Activated naive CD4-positive, alpha-beta T cell (primary cell): ENCODE measurements at places on chromosomes 11 and 22.

GRCh38 chr11:118842369-118842768, 41.3 kb upstream of the CXCR5 start:
- DNase-seq, result no peak

- no peak for DNase-seq
Observed at GRCh38 chr11:69320756-69321741, 27.1 kb downstream of the MYEOV start.

DNA sequence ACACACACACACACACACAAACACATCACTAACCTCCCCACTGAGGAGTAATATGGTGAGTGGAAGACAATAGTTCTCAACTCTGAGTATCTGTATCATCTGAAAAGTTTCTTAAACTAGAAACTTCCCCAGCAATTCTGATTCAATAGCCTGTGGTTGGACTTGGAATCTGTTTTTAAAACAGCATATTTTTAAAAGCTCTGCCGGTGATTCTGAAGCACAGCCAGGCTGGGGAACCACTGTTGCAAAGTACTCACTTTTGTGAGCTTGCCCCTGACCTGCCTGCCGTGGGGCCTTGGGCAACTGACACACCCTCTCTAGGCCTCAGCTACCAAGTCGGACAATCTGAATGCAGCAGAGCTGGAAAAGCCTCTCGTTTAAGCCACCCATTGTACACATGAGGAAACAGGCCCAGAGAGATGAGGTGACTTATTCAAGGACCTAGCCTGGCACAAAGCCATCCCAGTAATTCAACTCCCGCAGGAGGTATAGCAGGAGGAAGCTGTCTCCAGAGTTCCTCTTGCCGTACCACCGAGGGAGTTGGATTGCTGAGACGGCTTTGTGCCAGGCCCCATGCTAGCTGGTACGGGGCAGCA, 8.9 kb downstream of the SLC15A3 start:
- DNase-seq, result no peak

DNA sequence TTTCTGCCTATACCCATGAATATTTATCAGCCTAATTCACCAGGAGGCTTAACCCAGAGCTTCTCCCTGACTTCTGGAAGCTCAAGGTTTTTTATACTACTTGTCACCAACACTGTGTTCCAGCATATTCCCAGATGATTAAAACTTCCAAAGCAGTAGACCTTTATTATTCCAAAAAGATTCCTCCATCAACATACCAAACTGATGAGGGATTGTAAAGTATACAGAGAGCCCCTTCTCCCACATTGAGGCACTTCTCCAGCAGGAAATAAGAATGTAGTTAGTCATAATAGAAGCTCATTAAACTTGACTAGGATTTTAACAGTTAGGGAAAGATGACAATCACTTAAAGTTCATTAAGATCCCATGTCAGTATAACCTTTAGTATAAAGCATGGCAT, 51.4 kb upstream of the CEP126 start:
- no peak for DNase-seq

- no peak for DNase-seq
Observed at GRCh38 chr11:9210224-9210921, 54.8 kb downstream of the DENND5A start.

DNA sequence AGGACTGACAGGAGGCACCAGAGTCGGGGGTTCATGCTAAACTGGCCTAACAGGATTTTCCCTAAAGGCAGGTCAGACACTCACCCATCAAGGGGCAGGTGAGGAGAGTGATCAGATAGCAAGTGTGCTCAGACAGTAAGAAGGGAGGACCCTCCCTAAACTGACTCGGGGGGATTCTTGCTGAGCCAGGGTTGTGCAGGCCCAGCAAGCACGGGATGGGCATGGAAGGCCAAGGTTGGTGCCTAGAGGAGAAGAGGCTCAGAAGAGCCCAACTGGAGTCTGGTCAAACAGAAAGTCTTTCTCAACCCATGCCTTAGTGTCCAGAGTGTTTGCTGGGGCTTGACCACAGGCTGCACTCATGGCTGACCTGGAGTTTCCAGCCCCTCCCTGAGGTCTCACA, 6.2 kb upstream of the APOL1 start:
- no peak for DNase-seq

DNA sequence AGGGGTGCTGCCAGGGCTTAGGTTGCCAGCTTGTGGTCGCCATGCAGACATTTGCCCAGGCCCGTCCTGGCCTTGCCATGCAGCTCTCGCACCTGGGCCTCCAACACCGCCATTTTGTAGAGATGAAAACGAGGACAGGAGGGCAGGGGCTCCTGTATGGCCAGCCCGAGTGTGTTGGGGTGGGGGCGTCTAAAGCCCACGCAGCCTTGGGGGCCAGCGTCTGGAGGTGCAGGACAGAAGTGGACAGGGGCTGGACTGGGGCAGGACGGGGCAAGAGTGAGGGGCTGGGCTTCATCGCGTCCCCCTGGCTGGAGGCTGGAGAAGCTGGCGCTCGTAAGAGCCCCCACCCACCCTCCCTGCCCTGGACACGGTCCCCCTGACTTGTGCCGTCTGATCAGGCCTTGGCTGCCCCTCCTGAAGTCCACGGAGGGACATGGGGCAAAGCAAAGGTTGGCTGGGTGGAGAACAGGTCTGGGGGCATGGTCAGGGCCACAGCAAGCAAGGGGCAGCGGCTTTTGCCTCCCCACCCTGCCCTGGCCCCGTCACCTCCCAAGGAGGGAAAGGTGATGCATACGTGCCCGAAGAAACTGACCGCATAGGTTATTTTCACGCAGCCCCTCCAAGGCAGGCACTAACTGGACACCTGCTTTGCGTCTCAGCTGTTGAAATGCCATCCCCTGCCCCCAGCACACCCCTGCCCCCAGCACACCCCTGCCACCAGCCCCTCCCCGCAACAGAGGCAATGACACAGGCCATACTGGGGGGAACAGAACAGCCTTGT, 815 bp downstream of the TNNT3 start:
- DNase-seq, result no peak

DNA sequence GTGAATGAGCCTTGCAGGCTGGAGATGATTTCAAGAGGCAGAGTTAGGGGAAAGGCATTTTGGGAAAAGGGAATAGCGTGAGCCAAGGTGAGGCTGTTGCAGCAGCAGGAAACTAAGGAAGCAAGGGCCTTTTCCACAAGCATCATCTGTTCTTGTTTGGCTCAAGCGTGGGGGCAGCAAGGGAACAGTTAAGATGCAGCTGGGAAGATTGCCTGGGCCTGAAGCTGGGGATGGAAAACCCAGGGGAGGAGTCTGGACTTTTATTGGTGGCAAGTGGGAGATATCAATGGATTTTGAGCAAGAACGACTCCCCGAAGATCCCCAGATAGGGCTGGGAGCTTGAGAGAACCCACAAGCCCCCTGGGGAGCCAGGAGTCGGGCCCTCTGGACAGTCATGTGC, 27.3 kb upstream of the PICK1 start:
- DNase-seq, result no peak

GRCh38 chr11:91981995-91982394, 242.6 kb upstream of the FAT3 start:
- no peak for DNase-seq

DNA sequence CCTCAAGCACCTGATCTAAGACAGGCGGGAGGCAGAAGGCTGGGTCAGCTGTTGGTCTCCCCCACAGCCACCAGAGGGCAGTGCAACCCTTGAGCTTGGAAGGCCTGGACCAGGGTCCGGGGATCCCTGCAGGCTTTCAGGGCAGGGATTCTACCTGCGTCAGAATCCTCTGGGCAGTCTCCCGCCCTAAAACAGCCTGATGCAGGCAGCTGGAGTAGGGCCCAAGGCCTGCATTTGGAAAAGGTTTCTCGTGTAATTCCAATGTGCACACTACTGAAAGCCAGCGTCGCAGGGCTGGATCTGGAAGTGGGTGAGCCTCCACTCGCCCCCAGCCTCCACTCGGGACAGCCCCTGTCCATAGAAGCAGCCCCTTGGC, 31.8 kb downstream of the BID start:
- DNase-seq, result peak; percentile 56

DNA sequence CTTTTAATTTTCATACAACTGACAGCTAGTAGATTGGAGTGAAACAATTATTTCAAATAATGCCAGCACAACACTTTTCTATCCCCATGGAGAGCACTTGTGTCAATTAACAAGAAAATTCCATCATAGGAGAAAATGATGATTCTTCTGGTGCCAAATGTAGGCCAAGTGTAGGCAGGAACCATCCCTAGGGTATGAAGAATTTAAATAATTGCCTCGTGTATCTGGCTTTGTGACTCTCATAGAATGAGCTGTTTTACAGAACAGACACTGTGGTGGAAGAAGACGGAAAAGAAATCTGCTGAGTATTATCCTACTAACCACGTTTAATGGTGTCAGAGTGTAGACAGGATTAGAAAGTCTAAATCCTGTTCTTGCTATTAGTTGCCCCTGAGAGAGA, 1542.2 kb downstream of the LRRC4C start:
- DNase-seq, result no peak

GRCh38 chr11:36383195-36383594, 87.1 kb downstream of the PRR5L start:
- DNase-seq, result no peak
